ENCODE measurements at places on chromosomes 2 and 18. TPM values are rescaled to one million over a fixed set of nuclear protein-coding genes. Genes with fewer than 3 reads are reported as not detected.

GRCh38 chr2:3642521-3643215, 15.3 kb upstream of the ALLC start:
- no peak for DNase-seq
- no peaks in the 10 kb centered on the region for H3K36me3 ChIP-seq
- H3K4me3 ChIP-seq = no peak overlapping the region
- no peak overlapping the region for H3K27ac ChIP-seq

GRCh38 chr2:101401326-101401665, 14.0 kb upstream of the CREG2 start:
- no peak overlapping the region for H3K27ac ChIP-seq
- peaks cover 2% of the 10 kb centered on the region for H3K4me1 ChIP-seq
- no peaks in the 10 kb centered on the region for H3K36me3 ChIP-seq
- H3K27me3 ChIP-seq = no peaks in the 10 kb centered on the region
- DNase-seq = peak; percentile 61
- no peak overlapping the region for H3K4me3 ChIP-seq

GRCh38 chr2:172101821-172102390, 794 bp downstream of the DLX2 start:
- H3K4me3 ChIP-seq = peak overlapping the region; percentile 63
- H3K36me3 ChIP-seq = no peaks in the 10 kb centered on the region
- DNase-seq = no peak
- peaks cover 50% of the 10 kb centered on the region for H3K4me1 ChIP-seq

DNA sequence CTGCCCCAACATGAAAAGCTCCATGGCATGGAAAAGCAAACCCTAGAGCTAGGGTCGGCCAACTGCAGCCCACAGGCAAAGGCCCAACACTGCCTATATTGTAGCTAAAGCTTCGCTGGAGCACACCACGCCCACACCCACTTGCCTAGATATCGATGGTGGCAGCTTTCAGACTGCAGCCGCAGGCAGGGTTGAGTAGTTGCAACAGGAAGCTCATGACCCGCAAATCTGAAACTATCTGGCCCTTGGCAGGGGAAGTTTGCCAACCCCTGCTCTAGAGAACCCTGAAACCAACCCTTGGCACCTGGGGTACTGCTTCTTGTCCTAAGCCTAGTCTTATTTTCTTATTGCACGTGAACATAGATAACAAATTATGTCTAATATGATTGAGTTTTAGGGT, 250.0 kb downstream of the SOX11 start:
- no peak overlapping the region for H3K4me3 ChIP-seq
- H3K4me1 ChIP-seq = no peaks in the 10 kb centered on the region
- H3K27me3 ChIP-seq = no peaks in the 10 kb centered on the region
- no peak overlapping the region for H3K27ac ChIP-seq

DNA sequence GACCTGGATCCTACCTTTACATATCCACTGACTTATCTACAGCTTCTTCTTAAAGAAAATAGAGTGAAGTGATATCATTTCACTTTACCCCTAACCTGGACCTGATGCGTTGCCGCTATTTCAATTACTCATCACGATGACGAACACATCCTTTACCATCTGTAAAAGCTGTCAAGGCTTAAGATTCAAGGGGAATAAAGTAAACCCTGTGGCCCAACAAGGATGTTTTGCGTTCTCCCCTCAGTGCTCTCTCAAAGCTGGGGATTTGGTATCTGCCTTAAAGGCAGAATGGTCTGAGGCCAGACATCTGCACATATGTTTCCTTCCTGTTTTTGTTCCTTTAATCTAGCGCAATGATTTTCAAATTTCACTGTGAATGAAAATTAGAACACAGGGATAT, 100.1 kb upstream of the KLF7 start:
- peaks cover 5% of the 10 kb centered on the region for H3K4me1 ChIP-seq
- no peaks in the 10 kb centered on the region for H3K27me3 ChIP-seq
- H3K4me3 ChIP-seq = no peak overlapping the region
- H3K27ac ChIP-seq = no peak overlapping the region
- H3K36me3 ChIP-seq = no peaks in the 10 kb centered on the region

DNA sequence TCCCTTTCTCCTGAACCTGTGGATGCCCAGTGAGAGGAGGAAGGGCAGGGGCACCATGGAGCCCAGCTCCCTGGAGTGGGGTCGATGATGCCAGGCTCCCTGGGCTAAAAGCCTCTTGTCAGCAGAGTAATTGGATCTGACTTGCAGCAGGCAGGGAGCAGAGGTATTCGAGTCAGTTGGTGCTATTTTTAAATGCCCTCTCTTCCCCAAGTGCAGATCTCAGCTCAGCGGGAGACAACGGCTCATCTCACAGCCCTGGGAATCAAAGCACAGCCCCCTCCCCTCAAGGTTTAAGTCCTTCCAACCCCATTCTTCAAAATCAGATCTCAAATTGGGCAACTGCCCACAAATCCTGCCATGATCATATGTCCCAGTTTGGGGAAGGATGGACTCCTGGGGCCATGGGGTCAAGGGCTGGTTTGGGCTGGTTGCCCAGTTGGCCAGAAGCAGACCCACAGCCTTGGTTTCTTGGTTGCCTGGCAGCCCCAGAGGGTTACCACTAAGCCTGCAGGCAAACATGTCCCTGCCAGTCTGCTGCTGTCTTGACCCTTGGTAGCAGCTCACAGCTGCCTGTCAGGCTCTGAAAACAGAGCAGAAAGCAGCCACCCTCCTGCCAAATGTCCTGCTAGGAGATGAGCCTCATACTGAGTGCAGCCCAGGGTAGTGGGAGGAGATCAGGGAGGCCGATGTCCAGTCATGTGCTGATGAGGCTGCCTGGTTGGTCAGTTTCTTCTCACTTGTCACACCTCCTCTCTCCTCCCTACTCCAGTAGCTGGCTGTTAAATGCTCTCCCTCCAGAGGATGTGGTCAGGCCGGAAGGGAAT, 244.9 kb downstream of the LOXHD1 start:
- no peak overlapping the region for H3K27ac ChIP-seq
- no peak overlapping the region for H3K4me3 ChIP-seq
- DNase-seq = peak; percentile 16
- H3K36me3 ChIP-seq = no peaks in the 10 kb centered on the region
- peaks cover 8% of the 10 kb centered on the region for H3K4me1 ChIP-seq
- peaks cover 5% of the 10 kb centered on the region for H3K27me3 ChIP-seq

DNA sequence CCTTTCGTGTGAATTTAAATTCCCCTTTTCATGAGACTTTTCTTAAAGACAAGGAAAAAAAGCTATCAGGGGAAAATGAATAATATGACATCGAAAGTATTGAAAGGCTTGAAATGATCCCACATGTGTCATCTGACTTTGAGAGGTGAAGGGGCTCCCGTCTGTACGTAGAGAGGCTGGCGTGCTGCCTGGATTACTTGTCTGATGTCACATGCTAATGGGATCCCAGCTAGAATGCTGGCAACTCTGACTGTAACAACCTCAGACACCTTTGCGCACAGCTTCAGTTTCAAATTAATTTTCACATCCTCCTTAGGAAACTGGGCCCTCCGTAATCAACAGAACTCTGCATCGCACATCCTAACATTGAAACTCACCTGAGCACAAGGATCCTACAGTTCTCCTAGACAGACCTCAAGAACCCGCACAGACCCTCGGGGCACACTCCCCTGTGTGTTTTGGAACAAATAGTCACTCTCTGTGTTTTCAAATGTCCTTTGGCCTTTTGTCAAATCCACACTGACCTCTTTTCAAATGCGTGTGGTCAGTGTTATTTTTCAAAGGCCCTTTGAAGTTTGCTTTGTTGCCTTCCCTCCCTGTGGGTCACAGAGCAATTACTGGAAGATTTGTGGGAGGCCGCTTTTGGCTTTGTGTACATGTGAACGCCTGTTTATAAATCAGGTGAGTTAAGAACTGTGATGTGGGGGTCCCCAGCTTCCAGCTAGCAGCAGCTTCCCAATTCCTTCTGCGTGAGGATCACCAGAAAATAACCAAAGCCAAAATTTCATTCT, 65.9 kb downstream of the IL1R2 start:
- no peak overlapping the region for H3K27ac ChIP-seq
- no peaks in the 10 kb centered on the region for H3K27me3 ChIP-seq
- peak; percentile 80 for DNase-seq
- H3K4me3 ChIP-seq = no peak overlapping the region
- H3K4me1 ChIP-seq = peaks cover 15% of the 10 kb centered on the region

- peaks cover 8% of the 10 kb centered on the region for H3K4me1 ChIP-seq
- H3K27ac ChIP-seq = no peak overlapping the region
- H3K27me3 ChIP-seq = peaks cover 6% of the 10 kb centered on the region
These were observed 28.1 kb upstream of the PTPN2 start for GRCh38 chr18:12911929-12912703.

- no peak for DNase-seq
- H3K27ac ChIP-seq = no peak overlapping the region
- H3K4me3 ChIP-seq = no peak overlapping the region
- no peaks in the 10 kb centered on the region for H3K27me3 ChIP-seq
- H3K36me3 ChIP-seq = no peaks in the 10 kb centered on the region
These were observed 6.4 kb downstream of the TSPYL6 start for GRCh38 chr2:54249629-54250028.

DNA sequence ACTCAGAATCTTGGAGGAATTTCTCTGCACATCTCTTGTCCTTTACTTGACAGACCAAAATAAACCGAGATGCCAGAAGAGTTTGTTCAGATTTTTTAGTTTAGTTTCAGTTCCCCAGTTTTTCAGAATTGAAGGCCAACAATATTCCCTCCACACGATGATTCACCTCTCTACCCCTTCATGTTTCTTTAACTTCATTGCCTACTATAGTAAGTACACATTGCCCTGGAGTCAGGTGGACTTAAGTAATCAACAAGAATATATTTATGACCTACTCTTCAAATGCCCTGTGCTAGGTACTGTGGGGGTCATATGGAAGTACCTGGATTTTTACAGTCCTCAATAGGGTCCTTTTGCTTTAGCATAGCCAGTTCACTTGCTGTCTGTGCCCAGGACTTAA, 79.6 kb upstream of the CTLA4 start:
- DNase-seq = no peak
- no peak overlapping the region for H3K27ac ChIP-seq
- H3K36me3 ChIP-seq = no peaks in the 10 kb centered on the region
- no peaks in the 10 kb centered on the region for H3K27me3 ChIP-seq
- H3K4me3 ChIP-seq = no peak overlapping the region

DNA sequence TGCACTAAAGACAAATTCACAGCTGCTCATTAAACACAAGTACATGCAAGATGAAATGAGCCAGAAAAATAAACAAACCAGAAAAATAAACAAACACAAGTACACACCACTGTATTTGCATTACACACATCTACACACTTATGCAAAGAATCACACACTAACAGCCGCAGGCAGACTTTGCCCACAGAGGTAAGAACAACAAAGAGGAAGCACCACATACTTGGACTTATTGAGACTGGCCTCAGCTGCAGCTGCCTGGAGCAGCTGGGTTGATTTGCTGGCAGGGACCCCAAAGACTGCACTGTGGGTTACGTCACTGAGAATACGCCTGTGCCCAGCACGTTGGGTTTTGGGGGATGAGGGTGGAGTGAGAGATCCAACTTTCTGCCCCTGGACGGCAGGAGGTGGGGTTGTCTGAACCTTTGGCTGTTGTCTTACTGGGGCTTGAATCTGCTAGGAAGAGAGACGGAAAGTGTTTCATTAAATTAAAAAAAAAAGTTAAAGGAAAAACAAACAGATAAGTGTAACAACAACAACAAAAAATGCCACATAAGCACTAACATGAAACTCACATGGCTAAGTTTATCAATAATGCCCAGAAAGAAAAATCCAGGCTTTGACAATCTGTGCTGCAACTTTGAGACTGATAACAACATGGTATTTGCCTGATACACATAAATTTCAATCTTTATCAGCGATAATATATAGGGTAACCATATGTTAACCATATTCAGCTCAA, 71.9 kb upstream of the NFU1 start:
- H3K36me3 ChIP-seq = peaks cover 44% of the 10 kb centered on the region
- H3K4me3 ChIP-seq = no peak overlapping the region
- H3K27me3 ChIP-seq = no peaks in the 10 kb centered on the region
- H3K4me1 ChIP-seq = peaks cover 3% of the 10 kb centered on the region
- H3K27ac ChIP-seq = no peak overlapping the region
- peak; percentile 6 for DNase-seq

- no peak overlapping the region for H3K4me3 ChIP-seq
- H3K27me3 ChIP-seq = no peaks in the 10 kb centered on the region
- H3K27ac ChIP-seq = peak overlapping the region; percentile 57
These were observed 566.6 kb upstream of the DSEL start for GRCh38 chr18:68083131-68083530.

GRCh38 chr2:26838121-26838906, 9.6 kb upstream of the DPYSL5 start:
- DNase-seq = peak; percentile 29
- H3K4me3 ChIP-seq = no peak overlapping the region
- H3K4me1 ChIP-seq = no peaks in the 10 kb centered on the region

Gene STPG4
- total RNA-seq = 0.64 TPM

Gene PLEK
- not detected for total RNA-seq

Gene GAREM1
- 9.0 TPM for total RNA-seq

Gene KYNU
- 0.72 TPM for total RNA-seq

Gene SCN7A
- total RNA-seq = 0.36 TPM

Gene UBE2F
- 56.8 TPM for total RNA-seq

Gene SAG
- not detected for total RNA-seq
